ENCODE measurements at places on chromosomes 6 and 20.

DNA sequence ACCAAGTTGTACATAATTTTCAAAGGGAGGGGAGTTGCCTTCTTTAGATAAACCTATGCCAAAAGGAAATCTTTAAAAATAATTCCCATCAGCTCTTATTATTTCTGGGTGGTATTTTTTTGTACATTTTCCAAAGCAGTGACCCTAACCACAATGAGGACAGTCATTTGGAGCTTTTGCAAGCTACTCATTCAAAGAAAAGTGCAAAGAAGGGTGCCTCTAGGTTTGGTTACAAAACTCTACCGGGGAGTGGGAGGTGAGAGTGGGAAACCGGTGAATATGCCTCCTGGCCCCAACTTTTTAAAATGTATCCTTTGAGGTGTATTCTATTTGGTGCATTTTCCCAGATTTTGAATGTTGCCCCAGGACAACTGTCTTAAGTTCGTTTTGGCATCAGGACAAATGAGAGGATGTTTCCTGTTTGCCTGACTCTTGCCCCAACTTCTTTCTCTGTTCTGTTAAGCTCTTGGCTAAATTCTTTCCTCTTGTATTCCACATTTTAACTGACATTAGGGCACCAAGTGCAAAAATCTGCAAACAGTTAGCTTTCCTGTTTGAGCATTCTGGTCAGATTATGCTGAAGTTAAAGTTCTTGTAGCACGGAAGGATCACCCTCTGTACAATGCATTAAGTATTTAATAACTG, 78.9 kb downstream of the SLX4IP start:
- DNase-seq = no peak

DNA sequence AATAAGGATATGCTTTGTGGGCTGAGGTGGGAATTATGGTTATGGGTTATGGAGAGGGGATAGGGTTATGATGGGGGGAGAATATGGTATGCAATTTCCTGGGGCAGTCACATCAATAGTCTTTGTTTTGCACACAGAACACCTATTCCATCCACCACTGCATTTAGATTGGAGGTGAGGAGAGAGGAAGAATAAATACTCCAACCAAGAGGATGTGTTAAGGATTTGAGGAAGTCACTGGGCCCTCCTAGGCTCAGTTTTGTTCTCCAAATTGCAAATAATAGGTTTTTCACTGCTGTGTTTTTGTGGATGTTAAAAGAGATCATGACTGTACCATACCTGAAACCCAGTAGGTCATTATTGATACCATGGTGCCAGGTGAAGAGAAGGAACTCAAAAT, 29.5 kb upstream of the SIRPG start:
- DNase-seq = no peak

DNA sequence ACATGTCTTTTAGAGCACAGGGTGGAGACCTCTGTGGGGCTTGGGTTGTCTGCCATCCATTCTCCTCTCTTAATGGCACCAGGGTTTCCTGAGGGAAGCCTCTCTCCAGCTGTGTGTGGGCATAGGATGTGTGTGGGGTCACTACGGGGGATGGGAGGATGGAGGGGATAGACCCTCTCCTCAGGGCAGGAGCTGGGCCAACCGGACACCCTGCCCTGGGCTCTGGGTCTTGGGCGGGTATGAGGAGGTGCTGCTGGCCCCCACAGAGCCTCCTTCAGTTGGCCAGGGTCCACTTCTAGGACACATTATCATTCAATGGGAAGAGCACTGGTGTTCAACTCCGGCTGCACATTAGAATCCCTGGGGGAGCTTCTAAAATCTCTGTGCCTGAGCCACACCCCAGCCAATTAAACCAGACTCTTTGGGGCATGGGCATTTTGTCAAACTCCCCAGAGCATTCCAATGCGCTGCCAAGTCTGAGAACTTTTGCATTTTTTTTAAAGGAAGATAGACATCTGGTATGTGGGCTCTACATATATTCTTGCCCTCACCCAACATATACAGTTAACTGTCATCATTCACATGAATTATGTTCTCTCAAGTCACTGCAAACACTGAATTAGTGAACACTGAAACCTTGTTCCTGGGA, 38.5 kb downstream of the TRAM2 start:
- no peak for DNase-seq

GRCh38 chr20:60494476-60494875, 536.3 kb downstream of the CDH26 start:
- no peak for DNase-seq

DNA sequence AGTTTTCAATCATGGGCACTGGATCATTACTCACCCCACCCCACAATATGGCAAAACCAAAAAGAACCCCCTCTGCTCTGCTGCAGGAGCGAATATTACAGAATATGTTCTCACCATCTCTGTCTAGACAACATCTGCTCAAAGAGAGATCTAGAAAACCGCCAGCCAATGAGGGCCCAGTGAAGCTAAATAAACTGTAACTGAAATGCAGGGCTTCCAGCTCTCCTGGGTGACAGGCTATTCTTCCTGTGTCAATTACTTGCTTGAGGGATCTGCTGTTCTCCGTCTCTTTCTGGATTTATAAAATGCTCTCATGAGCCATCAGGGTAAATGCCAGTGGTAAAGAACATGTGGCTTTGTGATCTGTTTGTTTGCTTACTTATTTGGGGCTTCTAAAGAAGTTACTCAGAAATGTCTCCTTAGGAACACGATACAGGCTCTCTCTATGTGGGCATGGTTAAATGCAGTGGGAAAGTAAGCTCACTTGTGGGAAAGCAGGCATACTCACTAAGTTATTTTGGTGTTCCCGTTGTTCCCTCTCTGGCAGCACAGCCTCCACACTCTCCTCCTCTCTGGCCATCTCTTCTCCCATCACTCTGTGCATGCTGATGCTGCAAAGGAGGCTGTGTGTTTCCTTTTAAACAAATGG, 44.8 kb downstream of the TTI1 start:
- DNase-seq = no peak

GRCh38 chr6:53492860-53493634, 51.9 kb downstream of the GCLC start:
- peak; percentile 8 for DNase-seq

DNA sequence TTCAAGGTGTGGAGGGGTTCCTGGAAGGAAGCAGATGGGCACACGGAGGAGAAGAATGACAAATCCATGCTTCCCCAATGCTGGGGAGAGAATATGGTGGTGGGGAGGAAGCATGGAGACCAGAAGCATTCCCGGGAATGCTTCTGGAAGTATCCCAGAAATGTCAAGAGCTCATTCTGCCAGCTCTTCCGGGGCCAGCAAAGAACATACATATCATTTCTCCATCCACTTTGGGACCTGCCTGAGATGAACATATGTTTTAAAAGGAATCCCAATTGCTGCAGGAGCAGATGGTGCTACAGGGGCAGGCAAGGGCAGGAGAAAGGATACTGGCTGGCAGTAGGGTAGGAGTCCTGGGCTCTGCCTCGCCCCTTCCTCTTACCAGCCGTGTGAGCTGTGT, 37.9 kb upstream of the CCDC167 start:
- DNase-seq = no peak

DNA sequence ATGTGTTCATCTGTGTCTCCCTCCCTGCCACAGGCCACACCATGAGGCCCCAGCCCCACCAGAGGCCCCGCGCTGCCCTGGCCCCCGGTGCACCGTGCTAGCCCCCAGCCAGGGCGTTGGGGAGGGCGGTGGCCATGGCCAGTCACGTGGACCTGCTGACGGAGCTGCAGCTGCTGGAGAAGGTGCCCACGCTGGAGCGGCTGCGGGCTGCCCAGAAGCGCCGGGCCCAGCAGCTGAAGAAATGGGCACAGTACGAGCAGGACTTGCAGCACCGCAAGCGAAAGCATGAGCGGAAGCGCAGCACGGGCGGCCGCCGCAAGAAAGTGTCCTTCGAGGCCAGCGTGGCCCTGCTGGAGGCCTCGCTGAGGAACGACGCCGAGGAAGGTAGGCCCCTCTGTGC, 30.3 kb downstream of the PPP1R16B start:
- DNase-seq = no peak

DNA sequence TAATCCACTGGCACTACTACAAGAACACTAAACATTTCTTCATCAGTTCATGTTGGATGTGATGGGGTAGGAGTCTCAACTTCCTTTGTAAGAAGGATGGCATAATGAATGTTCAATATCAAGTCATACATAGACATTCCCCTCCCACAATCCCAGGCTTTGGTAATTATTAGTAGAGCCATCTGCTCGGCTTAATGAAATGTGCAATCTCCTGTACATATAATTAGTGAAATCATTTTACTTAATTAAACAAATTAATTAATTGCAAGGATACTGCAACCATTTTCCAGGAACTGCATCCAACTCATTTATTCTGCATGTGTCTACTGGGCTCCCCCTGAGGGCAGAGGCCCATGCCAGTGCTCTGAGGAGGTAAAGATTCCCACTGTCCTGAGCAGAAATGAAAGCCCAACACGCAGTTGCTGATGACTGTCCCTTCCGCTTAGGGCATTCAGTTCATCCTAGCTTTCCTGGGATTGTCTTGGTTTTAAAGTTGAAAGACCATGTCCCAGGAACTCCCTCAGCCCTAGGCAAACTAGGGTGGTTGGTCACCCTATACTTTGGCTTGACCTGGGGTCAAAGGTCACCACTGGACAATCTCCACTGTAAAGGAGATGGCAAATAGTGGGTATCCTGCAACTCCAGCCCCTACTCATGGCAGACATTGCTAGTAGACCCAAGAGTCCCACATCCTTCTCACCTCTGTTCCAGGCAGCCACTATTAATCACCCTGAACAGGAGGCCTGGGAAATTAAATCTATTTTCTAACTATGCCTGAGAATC, 109.8 kb downstream of the TRERF1 start:
- DNase-seq = no peak

- no peak for DNase-seq
These were observed 1321.1 kb upstream of the GJE1 start for GRCh38 chr6:140811642-140812041.

GRCh38 chr6:139580592-139581484, 206.4 kb upstream of the CITED2 start:
- DNase-seq = no peak

DNA sequence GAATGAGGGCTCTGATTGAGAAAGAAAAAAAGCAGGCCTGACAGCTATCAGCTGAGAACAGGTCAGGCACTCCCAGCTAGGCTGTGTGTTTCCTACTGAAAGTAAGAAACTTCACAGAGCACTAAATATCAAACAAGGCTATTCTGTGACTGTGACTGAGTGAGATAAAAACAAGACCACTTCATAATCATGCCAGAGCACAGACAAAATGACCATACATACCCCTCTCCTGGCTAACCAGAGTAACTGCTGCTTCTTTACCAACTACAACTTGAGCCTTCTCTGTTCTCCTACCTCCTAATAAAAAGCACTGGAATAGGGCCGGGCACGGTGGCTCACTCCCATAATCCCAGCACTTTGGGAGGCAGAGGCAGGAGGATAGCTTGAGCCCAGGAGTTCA, 6.8 kb upstream of the BTN1A1 start:
- DNase-seq = no peak

GRCh38 chr6:118656847-118657451, 5.6 kb upstream of the CEP85L start:
- DNase-seq = no peak

GRCh38 chr6:151016107-151016506, 150.6 kb downstream of the MTHFD1L start:
- no peak for DNase-seq

DNA sequence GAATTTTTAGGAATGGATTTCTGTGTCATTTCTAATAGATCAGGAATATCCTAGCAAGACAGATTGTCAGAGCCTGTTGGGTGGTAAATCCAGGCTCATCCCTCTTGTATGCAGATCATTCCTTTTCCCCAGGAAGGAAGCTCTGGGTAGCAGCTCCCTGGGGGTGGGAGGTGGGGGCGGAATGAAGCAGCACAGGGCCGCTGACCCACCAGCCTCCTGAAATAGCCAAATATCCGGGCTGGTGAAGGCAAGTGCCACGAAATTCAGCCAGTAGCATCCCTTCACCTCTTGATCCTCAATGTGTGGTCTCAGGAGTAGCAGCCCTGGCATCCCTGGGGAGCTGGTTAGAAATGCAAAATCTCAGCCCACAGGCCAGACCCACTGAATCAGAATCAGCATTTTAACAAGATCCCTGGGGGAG, 256.9 kb downstream of the LRFN2 start:
- DNase-seq = no peak

DNA sequence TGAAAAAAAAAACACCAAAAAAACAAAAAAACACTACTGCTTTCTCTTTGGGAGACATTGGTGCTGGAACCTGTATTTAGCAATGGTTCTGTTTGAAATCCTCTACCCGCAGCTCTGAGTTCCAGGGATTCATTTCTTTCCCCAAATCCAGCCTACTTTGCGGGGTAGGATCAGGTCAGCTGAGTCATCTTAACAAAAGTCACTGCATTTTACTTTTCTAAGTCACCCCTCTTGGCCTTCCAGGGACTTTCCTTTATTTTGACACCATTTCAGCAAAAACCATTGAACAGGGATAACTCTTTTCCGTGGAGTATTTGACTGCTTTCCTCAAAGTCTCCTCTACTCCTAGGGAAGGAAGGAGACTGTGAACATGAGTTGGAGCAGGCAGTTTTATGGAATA, 837.6 kb downstream of the MAFB start:
- DNase-seq = no peak

- DNase-seq = no peak
These were observed 407.4 kb upstream of the RGS17 start for GRCh38 chr6:153538491-153538890.

DNA sequence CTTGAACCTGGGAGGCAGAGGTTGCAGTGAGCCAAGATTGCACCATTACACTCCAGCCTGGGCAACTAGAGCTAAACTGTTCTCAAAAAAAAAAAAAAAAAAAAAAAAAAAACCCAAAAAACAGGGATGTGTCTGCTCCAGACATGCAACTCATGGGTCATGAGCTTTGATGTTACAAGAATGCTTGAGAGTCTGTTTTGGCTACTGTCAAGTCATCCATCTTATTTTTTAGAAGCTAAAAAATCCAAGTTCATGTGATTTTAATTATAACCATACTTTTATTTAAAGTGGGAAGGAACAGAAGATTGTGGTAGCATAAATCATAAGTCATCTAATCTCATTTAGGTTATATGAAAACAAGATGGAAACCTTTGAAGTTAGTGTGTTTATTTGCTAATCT, 120.6 kb downstream of the PDE7B start:
- DNase-seq = no peak

- no peak for DNase-seq
These were observed 64.8 kb upstream of the POU3F2 start for GRCh38 chr6:98769546-98769945.

DNA sequence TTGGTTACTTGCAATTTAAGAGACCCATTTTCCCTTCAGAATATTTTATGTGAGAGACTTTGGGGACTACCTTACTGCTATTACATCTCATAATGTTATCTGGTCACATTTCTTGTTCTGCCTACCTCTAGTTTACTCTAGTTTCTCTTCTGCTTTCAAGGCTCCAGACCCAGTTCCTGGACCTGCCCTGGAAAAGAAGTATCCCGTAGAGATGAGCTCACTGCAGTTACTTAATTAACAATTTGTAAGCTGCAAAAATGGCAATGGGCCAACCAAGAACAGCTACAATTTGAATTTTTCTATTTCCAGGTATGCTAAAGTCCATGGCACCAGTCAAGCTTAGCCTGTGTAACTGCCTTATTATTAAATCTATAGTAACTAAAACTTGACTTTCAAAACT, 25.0 kb downstream of the TAB2 start:
- no peak for DNase-seq

Data from stimulated activated CD4-positive, alpha-beta T cell treated with anti-CD3 and anti-CD28 coated beads, Interleukin-1b, Interleukin-23, amount 100 ng/mL, for 24 hours (primary cell).